T-helper 9 cell (primary cell): ENCODE measurements at places on chromosomes 11 and 22.

DNA sequence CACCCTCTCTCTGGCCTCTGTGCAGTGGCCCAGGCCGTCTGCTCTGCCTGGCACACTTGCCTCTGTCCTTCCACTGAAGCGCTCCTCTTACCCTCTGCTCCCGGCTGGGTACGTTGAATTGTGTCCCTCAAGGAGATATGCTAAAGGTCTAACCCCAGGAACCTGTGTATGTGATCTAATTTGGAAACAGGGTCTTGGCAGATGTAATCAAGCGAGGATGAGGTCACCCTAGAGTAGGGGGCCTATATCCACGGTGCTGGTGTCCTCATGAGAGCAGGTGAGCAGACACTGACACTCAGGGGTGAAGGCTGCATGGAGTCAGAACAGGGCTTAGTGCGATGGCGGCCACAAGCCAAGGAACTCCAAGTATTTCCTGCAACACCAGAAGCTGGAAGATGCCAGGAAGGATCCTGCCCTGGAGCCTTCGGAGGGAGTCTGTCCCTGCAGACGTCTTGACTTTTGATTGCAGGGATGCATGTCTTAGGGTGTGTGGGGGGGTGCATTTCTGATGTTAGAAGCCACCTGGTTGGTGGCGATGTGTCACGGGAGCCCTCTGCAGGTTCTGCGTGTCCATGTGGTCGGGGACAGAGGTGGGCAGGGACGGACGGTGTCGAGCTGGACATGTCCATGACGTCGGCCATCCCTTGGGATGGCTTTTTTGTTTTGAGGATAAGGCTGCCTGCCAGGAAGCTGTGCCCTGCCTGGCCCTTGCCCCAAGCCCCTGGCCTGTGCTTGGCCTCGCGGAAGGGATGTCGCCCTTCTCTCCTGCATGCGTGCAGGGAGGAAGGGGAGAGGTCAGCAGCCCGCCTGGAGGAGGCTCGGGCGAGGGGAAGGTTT is 68.6 kb downstream of the LRP5 start:
- no peak for DNase-seq

- DNase-seq, result no peak
Observed at GRCh38 chr11:133823211-133823610, 22.1 kb downstream of the SPATA19 start.

DNA sequence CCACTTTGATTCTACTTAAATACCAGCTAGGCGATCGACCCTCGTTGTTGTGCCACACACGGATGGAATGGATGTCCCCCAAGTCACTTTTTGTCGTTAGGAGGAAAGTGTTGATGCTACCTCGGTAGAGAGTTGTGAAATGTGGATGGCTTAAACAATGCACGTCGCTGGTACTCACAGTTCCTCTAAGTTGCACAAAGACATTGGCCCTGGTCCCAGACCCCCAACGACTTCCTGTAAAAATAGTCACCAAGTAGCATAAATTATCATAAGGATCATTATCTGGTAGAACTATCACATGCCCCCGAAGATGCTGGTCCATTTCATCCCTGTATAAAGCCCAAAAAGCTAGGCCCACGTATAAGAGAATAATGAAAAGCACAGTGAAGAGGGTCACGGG is 3.8 kb downstream of the PKDREJ start:
- DNase-seq, result no peak

GRCh38 chr11:104372111-104372510 is 208.2 kb upstream of the PDGFD start:
- no peak for DNase-seq
